Activated T-helper 1 cell treated with anti-CD3 and anti-CD28 coated beads, Interleukin-12 subunit alpha, Interleukin-12 subunit beta, Interleukin-2, Interleukin-4 antibody, amounts not matched to agents 30 ng/mL and 10 ng/mL and 1 ng/mL, durations not matched to agents 14 hours and 24 hours and 36 hours (primary cell): ENCODE measurements at places on chromosomes 5 and 9. TPM values are rescaled to one million over a fixed set of nuclear protein-coding genes. Genes with fewer than 3 reads are reported as not detected.

The SLC46A2 gene
- total RNA-seq = not detected in 2 replicates

The C5orf46 gene
- total RNA-seq = not detected in 2 replicates

DNA sequence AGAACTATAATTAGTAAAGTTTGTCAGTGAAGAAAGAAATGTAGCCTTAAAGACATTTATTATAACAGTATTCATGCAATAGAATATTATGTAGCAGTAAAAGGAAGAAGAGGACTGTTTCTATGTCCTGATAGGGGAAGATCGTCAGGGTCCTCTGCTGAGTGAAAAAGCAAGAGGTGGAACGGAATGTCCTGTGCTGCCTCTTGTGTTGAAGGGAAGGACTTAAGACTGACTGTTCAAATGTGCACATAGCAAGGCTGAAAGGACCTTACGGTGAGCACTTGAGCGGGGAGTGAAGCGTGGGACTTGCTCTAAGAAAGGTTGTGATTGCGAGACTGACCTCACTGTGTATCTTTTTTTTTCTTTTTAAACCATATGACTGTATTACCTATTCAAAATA lies 63.2 kb downstream of the SNX24 start:
- no peak for DNase-seq

DNA sequence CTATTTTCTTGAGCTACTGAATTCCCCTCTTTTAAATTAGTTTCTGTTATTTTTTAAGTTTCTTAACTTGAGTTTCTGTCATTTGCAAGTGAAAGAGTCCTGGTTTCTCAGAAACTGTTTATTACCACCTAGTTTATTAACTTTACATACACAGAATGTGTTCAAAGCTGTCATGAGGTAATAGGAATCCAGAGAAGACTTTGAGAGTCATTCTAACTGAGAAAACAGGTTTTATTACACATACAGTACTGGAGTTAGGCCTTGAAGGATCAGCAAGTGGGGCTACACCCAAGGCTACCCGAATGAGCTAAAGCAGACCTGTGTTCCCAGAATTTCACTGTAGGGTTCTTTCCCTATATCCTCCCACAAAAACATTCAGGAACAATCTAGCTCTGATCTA lies 33.1 kb downstream of the FAM114A2 start:
- no peak for DNase-seq

The STX17 gene
- 20.5 and 22.1 TPM in 2 replicates for total RNA-seq

DNA sequence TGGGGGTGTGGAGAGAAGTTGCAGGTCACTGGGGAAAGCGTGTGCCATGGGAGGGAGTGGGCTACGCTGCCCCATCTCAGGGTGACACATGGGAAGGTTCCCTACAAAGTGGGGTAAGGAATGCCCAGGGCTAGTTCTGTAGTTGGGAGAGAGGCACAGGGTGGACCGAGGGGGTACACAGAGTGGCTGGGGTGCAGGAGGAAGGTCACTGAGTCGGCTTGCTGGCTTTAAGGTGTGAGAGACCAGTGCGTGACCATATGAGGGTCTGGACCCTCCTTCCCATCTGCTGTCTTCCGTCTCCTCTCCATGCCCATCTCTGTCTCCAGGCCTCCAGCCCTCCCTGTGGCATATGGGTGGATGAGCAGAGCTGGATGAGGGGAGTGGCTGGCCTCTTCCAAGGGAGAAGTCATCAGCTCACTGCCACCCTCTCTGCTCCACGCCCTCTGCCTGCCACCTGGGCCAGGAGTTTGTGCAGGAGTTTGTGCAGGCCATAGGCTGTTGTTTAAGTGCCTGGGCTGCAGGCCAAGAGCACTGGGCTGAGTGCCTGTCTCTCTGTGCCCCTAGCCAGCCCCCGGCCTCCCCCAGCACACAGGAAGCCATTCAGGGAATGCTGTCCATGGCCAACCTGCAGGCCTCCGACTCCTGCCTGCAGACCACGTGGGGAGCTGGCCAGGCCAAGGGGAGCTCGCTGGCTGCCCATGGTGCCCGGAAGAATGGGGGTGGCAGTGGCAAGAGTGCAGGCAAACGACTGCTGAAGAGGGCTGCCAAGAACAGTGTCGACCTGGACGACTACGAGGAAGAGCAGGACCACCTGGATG lies 96.8 kb downstream of the PHF2 start:
- DNase-seq = no peak

DNA sequence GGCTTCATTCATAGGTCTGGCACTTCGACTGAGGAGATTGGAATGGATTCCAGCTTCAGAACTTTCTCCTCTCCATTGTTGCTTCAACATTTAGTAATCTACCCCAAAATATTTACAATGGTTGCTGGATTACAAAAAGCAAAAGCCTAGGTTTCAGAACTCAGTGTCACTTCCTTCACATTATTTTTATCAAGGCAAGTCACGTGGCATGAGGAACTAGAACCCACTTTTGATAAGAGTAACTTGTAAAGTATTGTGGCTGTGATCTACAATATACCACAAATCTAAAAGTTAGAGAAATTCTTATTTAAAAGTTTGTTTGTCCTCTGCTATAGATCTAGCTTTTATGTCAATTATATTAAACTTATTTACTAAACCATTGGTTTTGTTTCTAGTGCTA lies 39.7 kb upstream of the ANKDD1B start:
- DNase-seq = no peak

GRCh38 chr5:995318-995717 lies 13.3 kb upstream of the NKD2 start:
- DNase-seq = no peak

DNA sequence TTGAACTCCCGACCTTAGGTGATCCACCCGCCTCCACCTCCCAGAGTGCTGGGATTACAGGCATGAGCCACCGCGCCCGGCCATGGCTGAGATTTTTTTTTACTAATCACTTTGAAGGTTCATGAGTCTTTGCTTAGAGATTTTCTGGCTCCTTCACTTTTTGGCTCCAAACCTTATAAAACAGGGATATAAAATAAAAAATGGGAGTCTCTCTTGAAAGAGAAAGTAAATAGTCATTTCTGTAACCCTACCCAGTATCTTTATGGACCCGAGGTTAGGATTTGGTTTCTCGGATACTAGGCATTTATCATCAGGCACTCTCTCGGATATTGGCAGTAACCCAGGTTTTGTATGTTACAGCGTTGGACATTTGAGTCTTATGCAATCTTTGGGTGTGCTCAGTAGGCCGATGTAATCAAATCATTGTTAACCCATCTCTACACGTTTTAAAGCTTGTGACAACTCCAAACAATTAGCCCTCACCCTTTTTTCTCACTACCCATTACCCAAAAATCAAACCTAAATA lies 25.3 kb downstream of the STXBP1 start:
- no peak for DNase-seq

DNA sequence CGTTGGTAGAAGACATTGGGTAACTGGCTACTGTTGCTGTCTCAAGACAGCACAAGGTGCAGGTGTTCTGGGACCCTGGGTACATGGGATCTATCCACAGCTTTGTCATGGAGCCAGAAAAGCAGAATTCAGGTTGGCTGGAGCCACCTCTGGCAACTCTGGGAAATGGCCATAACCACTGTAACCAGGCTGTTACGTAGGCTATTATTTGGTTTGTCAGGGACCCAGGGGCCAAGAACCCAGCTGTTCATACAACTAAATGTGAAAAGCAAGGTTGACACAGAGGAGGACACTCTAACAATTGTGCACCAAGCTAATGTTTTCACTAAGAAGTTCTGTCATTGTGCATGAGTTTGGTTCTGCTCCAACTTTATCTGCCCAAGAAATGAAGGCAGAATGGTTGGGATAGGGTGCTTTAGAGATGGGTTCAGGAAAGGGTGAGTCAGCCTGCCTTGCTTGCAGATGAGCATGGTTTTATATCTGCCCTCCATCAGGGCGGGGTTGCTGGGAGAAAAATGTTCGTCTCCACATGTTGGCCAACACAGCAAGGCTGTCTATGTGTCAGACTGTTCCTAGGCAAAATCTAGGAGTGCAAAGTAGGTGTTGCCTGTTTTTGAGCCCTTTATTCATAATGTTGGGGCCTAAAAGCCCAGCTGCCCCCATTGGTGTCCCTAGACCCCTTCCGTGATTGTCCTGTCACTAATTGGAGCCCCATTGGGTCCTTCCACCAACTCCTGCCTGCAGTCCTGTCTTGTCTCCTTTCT lies 131.3 kb upstream of the DAP start:
- no peak for DNase-seq

DNA sequence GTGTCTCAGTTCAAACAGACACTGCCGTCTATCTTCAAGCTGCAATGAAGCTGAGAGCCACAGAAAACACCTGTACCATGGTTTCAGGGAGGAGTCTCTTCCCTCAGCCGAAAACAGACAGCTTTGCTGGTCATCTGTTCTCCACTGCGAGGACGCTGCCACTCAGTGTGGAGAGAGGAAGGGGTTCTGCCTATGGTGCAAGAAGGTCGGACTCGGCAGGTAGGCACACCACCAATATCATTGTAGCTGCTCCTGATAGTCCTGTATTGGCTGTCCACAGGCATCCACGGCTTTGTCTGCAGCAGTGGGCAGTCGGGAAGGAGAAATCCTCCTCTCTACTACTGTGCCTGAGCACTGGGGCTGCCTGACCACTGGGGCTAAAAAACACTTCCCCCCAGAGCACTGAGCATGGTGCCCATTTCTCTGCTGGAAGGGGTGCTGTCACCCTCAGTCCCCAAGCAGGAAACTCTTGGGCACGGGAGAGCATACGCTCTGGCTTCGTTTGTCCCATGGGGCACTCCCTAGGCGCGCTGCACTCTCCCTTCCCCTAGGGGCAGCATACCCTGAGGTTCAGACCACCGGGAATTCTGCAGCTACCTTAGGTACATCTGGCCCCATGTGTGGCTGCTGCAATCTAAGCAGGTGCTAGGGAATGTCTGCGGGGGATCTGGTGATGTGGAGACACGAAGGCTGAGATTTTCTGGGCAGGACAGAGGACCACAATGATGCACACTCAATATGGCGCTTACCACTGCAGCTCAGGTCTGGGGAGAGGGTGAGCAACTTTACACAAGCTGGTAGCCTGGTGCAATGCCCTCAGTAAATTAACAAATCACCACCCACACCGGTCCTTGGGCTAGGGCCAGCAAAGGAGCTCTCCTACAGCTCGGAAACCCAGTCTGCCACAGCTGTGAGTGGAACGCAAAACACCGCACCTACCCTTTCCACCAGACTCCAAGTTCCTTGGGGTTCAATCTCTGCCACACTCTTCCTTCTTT lies 880.9 kb upstream of the SEMA6A start:
- no peak for DNase-seq

- DNase-seq = no peak
Measured at GRCh38 chr5:140295414-140295813, 7.5 kb downstream of the PFDN1 start.

DNA sequence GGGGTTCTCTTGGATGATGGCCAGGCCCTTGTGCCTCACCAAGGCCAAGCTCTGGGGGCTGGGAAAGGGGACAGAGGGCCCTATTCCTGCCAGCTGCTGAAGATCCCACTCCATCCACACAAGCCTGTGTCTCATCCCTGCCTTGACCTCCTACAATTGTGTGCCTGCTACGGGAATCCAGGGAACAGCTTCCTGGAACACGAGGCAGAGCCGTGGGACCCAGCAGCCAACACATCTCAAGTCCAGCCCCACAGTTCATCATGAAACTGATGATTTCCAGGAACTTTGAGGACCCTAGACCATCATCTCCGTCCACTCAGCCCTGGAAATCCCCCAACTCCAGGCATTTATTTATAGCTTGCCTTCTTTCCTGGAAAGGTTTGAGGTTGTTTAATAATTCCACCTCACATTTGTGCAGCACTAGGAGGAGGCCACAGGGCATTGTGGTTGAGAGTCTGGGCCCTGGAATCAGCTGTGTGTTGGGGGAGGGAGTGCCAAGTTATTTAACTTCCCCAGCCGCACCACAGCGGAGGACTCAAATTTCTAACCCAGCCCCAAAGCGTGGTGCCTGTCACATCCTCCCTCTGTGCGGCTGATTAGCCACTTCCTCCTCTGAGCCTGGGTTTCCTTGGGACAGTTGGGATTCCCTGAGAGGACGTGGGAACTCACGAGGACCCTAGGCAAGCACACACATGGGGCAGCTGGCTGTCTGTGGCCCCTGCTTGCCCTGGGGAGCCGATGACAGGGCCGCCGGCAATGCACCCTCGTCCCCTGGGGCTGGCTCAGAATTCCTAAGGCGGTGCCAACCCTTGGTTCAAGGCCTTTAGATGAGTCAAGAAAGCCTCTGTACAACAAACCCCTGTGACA lies 58.2 kb upstream of the GGTA1 start:
- DNase-seq = no peak

DNA sequence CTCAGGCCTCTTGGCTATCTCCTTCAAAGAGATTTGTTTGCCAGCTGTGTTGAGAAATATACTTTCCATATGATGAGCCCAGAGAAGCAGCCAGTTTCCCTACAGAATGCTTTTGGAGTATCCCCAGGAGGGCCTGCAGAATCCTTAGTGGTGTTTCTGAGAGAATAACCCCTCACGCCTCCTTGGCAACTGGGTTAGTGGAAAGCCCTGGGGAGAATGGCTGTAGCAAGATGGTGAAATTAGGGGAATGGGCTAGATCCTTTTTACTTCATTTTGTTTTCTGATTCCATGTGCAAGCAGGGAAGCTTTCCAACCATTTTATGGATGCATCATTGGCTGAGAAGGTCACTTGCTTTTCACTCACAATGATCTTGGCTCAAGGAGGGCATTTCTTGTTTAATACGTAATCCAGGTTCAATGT lies 364.6 kb downstream of the DMRT2 start:
- no peak for DNase-seq

DNA sequence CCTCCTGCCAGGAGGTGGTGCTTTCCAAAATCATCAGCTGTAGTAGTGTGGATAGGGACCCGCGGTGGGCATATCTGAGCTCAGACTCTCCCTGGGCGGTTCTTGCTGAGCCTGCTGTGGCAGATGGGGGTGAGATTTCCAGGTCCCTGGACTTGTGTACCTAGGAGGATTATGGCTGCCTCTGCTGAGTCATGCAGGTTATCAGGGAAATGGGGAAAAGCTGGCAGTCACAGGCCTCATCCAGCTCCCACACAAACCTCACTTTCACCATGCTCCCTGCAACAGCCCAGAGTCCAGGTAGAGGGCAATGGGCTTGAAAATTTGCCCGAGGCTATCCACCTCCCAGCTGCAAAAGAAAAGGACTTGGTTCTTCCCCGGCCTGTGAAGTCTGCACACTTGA lies 23.4 kb upstream of the MAMDC2 start:
- DNase-seq = no peak

The SHC3 gene
- not detected in 2 replicates for total RNA-seq

DNA sequence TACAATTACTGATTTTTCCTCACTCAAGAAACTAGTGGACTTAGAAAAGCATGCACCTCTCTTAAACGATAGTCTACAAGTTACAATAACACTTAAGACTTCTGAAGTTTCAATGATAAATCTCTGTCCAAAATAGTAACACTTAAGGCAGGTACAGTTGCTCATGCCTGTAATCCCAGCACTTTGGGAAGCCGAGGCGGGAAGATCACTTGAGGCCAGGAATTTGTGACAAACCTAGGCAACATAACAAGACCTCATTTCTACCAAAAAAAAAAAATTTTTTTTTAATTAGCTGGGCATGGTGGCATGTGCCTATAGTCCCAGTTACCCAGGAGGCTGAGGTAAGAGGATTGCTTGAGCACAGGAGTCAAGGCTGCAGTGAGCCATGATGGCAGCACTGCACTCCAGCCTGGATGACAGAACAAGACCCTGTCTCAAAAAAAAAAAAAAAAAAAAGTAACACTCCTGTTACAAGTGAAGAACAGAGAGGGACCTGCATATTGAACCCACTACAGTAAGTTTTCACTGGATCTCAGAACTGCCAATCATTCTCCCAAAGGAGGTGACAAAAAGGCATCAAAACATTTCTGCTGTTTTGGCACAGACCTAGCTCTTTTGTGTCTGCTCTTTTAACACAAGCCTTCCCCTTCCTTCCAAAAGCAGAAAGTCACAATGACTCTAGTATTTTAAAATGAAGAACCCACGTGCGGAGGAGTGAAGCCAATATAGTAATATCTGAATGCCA lies 3.5 kb downstream of the ABITRAM start:
- no peak for DNase-seq
